PC-3 (cell line): ENCODE measurements at places on chromosomes 6 and 20. TPM values are rescaled to one million over a fixed set of nuclear protein-coding genes. Genes with fewer than 3 reads are reported as not detected.
A peak's percentile ranks its signal among the peaks of the same experiment; 100 is the strongest.

Gene RRBP1
- total RNA-seq = 176 and 241 TPM in 2 replicates

Gene IL22RA2
- total RNA-seq = not detected in 2 replicates

Gene SLC22A7
- not detected in 2 replicates for total RNA-seq

Gene TSBP1
- not detected in 2 replicates for total RNA-seq

Gene MYMX
- total RNA-seq = not detected in 2 replicates

Gene CDH22
- total RNA-seq = not detected in 2 replicates

Gene CD24
- total RNA-seq = 117 and 125 TPM in 2 replicates

Gene SLPI
- total RNA-seq = 186 and 207 TPM in 2 replicates

Gene BFSP1
- 2.2 and 2.7 TPM in 2 replicates for total RNA-seq

Gene TMEM244
- not detected in 2 replicates for total RNA-seq

Gene RNF144B
- 4.6 and 7.8 TPM in 2 replicates for total RNA-seq

Gene KCNG1
- 61.5 and 74.1 TPM in 2 replicates for total RNA-seq

Gene HEY2
- total RNA-seq = not detected in 2 replicates

GRCh38 chr6:160766989-160767646, 65.1 kb downstream of the PLG start:
- H3K27ac ChIP-seq = no peak overlapping the region
- no peaks in the 10 kb centered on the region for H3K4me1 ChIP-seq
- peak; percentile 15 for DNase-seq
- no peaks in the 10 kb centered on the region for H3K36me3 ChIP-seq
- no peaks in the 10 kb centered on the region for H3K27me3 ChIP-seq
- no peak overlapping the region for H3K4me3 ChIP-seq

- no peaks in the 10 kb centered on the region for H3K36me3 ChIP-seq
- no peaks in the 10 kb centered on the region for H3K4me1 ChIP-seq
- peaks cover 32% of the 10 kb centered on the region for H3K27me3 ChIP-seq
- H3K27ac ChIP-seq = no peak overlapping the region
These were observed 21.7 kb downstream of the MDFI start for GRCh38 chr6:41659935-41660334.

- H3K4me3 ChIP-seq = no peak overlapping the region
- H3K36me3 ChIP-seq = no peaks in the 10 kb centered on the region
- 0 out of 2 replicates have a peak, but pooled peaks cover 4% of the 10 kb centered on the region for H3K27me3 ChIP-seq
These were observed 122.9 kb downstream of the CLIC5 start for GRCh38 chr6:45892696-45893245.

DNA sequence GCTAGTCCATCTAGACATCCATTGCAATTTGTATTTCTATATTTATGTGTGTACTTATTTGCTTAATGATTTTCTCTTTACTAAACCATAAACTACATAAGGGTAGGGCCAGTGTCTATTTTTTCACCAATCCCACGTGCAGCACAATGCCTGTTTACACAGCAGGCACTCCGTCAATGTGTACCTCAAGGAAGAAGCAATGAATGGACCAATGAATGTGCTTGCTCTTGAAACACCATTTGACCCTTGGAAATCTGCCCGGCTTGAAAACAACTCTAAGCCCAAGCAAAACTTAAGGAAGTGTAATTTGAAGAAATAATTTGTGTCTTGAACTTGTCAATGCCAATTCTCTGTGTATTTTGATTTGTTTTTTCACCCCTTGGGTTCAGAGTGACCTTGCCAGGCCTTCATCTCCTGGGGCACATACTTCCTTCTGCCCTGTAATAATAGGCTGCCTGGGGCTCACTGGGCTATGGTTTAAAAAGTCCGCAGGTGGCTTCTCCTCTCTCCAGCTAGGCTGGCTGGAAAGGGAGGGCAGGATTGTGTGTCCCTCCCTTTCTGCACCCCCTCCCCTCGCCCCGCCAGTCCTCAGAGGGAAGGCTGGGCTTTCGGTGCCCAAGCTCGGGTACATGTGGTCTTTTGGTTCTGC, 140.8 kb upstream of the ARMC2 start:
- H3K36me3 ChIP-seq = no peaks in the 10 kb centered on the region
- no peaks in the 10 kb centered on the region for H3K4me1 ChIP-seq
- no peak for DNase-seq

DNA sequence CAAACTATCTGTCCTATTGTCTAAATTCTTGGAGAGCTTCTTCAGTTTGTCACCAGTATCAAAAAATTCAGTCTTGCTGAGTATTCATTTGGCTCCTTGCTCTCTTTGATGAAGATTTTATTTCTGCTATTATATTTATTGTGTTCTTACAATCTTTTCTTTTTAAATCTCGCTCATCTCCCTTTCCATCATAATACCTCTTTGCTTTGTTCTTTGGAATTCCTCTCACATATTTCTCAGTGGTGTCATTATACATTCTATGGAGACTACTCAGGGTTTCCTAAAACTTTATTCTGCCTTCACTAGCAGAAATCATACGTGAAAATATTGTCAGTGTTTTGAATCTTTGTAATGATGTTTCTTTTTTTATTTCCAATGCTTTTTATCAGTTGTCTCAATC, 445.2 kb upstream of the ID4 start:
- no peaks in the 10 kb centered on the region for H3K27me3 ChIP-seq
- DNase-seq = no peak

- H3K4me3 ChIP-seq = no peak overlapping the region
- DNase-seq = no peak
- H3K4me1 ChIP-seq = no peaks in the 10 kb centered on the region
- H3K27me3 ChIP-seq = peaks cover 66% of the 10 kb centered on the region
- no peak overlapping the region for H3K27ac ChIP-seq
- no peaks in the 10 kb centered on the region for H3K36me3 ChIP-seq
These were observed 2.8 kb downstream of the CDH22 start for GRCh38 chr20:46305331-46305972.

DNA sequence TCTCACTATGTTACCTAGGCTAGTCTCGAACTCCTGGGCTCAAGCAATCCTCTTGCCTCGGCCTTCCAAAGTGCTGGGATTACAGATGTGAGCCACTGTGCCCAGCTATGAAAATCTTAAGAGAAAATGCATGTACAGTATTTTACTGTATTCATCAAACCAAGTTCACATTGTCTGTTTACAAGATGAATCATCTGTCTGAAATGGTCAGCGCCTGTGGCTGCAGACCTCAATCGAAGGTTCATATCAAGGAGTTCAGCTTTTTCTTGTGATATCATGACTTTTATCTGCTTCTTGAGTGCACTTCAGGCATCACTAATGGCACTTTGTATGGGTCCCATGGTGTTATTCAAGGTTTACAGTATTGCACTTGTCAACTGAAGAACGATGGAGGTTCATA, 155.1 kb downstream of the SLC16A10 start:
- no peak overlapping the region for H3K27ac ChIP-seq
- no peaks in the 10 kb centered on the region for H3K27me3 ChIP-seq
- no peaks in the 10 kb centered on the region for H3K36me3 ChIP-seq
- DNase-seq = peak; percentile 56

- DNase-seq = no peak
- H3K27me3 ChIP-seq = no peaks in the 10 kb centered on the region
- no peak overlapping the region for H3K27ac ChIP-seq
- H3K4me3 ChIP-seq = no peak overlapping the region
These were observed 243.5 kb upstream of the HS3ST5 start for GRCh38 chr6:114586298-114586697.

DNA sequence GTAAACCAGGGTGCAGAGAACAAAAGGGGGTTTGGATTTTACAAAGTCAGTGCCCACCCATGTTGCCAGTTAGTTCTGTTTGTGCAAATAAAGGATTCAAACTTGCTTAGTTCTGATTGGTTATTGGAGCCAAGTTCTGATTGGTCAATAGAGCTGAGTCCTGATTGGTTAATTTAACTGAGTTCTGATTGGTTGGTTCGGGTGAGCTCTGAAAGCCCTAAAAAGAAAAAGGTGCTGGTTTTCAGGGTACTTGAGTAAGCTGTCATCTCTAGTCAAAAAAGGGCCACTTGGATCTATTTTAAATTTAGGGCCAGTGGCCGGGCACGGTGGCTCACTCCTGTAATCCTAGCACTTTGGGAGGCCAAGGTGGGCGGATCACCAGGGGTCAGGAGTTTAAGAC, 47.6 kb downstream of the SCGN start:
- DNase-seq = no peak
- H3K4me3 ChIP-seq = no peak overlapping the region
- H3K4me1 ChIP-seq = 0 out of 2 replicates have a peak, but pooled peaks cover 1% of the 10 kb centered on the region
- no peaks in the 10 kb centered on the region for H3K36me3 ChIP-seq
- no peak overlapping the region for H3K27ac ChIP-seq

DNA sequence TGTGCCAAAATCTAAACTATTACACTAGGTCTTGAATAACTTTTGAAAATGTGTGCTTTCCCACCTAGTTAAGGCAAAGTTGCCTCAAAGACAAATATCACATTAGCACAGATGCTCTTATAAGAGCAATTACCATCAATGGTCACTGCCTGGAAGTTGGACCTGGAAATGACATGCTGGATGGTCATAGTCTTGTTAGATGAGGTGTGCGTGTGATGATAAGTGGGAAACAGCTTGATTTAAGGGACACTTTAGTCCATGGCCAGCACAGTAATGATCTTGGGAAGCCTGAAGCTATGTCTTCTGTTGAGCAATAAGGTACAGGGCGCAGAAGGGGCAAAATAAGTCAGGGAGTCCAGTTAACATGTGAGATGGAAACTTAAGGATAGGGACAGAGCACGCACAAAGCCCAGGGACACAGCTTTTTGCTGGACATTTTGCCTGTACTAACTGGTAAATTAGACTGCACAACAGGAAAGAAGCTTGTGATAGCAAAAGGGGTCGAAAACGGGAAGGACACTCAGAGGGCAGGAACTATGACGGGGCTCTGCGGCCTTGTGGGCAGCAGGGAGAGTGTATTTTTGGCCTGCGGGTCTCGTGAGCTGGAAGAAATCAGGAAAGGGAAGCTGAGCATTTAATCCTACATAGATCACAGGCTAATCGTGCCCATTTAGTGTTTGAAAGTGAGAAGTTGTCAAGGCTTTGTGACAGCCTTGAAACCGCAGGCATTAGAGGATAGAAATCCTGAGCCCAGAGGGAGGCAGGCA, 66.7 kb upstream of the BMP2 start:
- H3K4me1 ChIP-seq = peaks cover 58% of the 10 kb centered on the region
- no peaks in the 10 kb centered on the region for H3K36me3 ChIP-seq
- H3K27ac ChIP-seq = no peak overlapping the region

- no peak for DNase-seq
- H3K27me3 ChIP-seq = no peaks in the 10 kb centered on the region
- H3K36me3 ChIP-seq = no peaks in the 10 kb centered on the region
- H3K4me3 ChIP-seq = no peak overlapping the region
- H3K4me1 ChIP-seq = peaks cover 5% of the 10 kb centered on the region; the same call in 1 of the 2 replicates
These were observed 177.2 kb upstream of the TAB2 start for GRCh38 chr6:149140137-149140909.

- H3K4me3 ChIP-seq = no peak overlapping the region
- H3K4me1 ChIP-seq = no peaks in the 10 kb centered on the region
- H3K36me3 ChIP-seq = no peaks in the 10 kb centered on the region
- H3K27me3 ChIP-seq = no peaks in the 10 kb centered on the region
- no peak overlapping the region for H3K27ac ChIP-seq
These were observed 21.6 kb downstream of the C6orf163 start for GRCh38 chr6:87366072-87366827.

GRCh38 chr6:155647354-155647753, 191.7 kb upstream of the NOX3 start:
- no peak overlapping the region for H3K27ac ChIP-seq
- no peak for DNase-seq
- H3K36me3 ChIP-seq = no peaks in the 10 kb centered on the region
- peaks cover 8% of the 10 kb centered on the region; the same call in 1 of the 2 replicates for H3K4me1 ChIP-seq
- no peaks in the 10 kb centered on the region for H3K27me3 ChIP-seq

GRCh38 chr20:17825252-17825959, 125.6 kb downstream of the BANF2 start:
- no peaks in the 10 kb centered on the region for H3K36me3 ChIP-seq
- no peak overlapping the region for H3K4me3 ChIP-seq
- DNase-seq = no peak
- H3K27me3 ChIP-seq = no peaks in the 10 kb centered on the region
- peaks cover 12% of the 10 kb centered on the region for H3K4me1 ChIP-seq

- no peaks in the 10 kb centered on the region for H3K4me1 ChIP-seq
- peak overlapping the region; percentile 72 for H3K4me3 ChIP-seq
- no peak overlapping the region for H3K27ac ChIP-seq
- DNase-seq = no peak
- H3K36me3 ChIP-seq = no peaks in the 10 kb centered on the region
- peaks cover 63% of the 10 kb centered on the region for H3K27me3 ChIP-seq
These were observed 933 bp upstream of the ADGRB3 start for GRCh38 chr6:68633972-68634725.

- peak within 1 kb of the TSS; percentile 69 for H3K27ac ChIP-seq
- peak within 1 kb of the TSS; percentile 93 for H3K4me3 ChIP-seq
- H3K36me3 ChIP-seq = no peaks in the 10 kb centered on the region
- DNase-seq = no peak
These were observed at the start of gene TAB2 for GRCh38 chr6:149317644-149318571. TAB2 (plus strand) TSS chr6:149317712; CDS start chr6:149369998, 52,286 bp downstream.

DNA sequence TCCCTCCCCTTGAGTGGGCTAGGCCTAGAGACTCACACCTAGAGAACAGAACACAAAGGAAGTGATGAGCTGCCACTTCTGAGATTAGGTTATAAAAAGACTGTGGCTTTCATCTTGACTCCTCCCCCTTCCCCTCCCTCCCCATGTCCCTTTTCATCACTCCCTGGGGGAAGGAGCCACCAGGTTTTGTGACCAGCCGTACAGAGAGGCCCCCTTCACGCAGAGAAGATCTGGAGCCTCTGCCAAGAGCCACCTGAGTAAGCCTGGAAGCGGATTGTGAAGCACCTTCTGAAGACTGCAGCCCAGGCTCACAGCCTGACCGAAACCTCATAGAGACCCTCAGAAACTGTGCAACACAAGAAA, 118.4 kb upstream of the NXT1 start:
- no peaks in the 10 kb centered on the region for H3K36me3 ChIP-seq
- no peak overlapping the region for H3K4me3 ChIP-seq
- H3K27ac ChIP-seq = no peak overlapping the region
- H3K4me1 ChIP-seq = peaks cover 9% of the 10 kb centered on the region
- peaks cover 10% of the 10 kb centered on the region for H3K27me3 ChIP-seq

- no peaks in the 10 kb centered on the region for H3K36me3 ChIP-seq
- H3K27me3 ChIP-seq = no peaks in the 10 kb centered on the region
- no peak for DNase-seq
- no peak overlapping the region for H3K4me3 ChIP-seq
- H3K4me1 ChIP-seq = no peaks in the 10 kb centered on the region
These were observed 94.9 kb downstream of the MDGA1 start for GRCh38 chr6:37602801-37603200.

GRCh38 chr6:30656513-30656912, 9.6 kb downstream of the C6orf136 start:
- H3K27ac ChIP-seq = no peak overlapping the region
- peaks cover 42% of the 10 kb centered on the region for H3K36me3 ChIP-seq
- H3K4me1 ChIP-seq = no peaks in the 10 kb centered on the region
- no peak overlapping the region for H3K4me3 ChIP-seq

GRCh38 chr6:12265791-12266190, 24.4 kb upstream of the EDN1 start:
- H3K27ac ChIP-seq = peak overlapping the region; percentile 92
- H3K4me3 ChIP-seq = peak overlapping the region; percentile 17; the same call in 1 of the 2 replicates
- no peaks in the 10 kb centered on the region for H3K27me3 ChIP-seq
- H3K36me3 ChIP-seq = no peaks in the 10 kb centered on the region
- H3K4me1 ChIP-seq = peaks cover 25% of the 10 kb centered on the region
